ENCODE measurements at places on chromosomes 13 and 19.
A peak's percentile ranks its signal among the peaks of the same experiment; 100 is the strongest.

DNA sequence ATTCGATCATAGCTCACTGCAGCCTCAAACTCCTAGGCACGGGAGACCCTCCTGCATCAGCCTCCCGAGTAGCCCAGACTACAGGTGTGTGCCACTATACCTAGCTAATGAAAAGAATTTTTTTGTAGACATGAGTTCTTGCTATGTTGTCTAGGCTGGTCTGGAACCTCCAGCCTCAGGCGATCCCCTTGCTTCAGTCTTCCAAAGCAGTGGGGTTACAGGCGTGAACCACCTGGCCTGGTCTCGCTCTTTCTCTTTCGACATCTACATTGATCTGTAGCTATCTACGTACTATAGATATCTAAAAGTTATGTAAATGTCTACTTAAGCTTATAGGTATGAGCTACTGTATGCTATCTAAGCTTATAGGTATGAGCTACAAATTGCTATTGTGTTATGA, 32.4 kb downstream of the NUMBL start:
- no peak for DNase-seq

DNA sequence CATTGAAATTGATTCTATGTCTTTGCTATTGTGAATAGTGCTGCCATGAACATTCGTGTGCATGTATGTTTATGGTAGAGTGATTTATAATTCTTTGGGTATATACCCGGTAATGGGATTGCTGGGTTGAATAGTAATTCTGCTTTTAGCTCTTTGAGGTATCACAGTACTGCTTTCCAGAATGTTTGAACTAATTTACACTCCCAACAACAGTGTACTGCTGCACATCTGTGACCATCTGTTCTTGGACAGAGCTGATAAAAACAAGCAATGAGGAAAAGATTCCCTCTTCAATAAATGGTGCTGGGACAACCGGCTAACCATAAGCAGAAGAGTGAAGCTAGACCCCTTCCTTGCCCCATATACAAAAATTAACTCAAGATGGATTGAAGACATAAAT, 231.0 kb downstream of the MYO16 start:
- no peak for DNase-seq

DNA sequence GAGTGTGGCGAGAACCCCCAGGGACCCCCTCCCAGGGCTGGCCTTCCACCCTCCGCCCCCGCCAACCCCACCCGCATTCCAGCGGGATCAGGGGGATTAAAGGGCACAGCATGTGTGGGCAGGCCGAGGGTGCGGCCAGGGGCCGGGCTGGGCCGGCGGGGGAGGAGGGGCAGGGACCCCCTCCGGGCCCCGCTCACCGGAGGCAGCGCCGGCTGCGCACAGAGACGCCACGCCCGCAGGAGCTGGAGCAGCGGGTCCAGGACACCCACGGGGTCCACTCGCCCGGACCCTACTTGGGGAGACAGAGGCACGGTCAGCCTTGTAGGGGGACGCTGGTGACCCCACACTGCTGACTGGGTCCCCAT, 2.4 kb downstream of the ADAMTSL5 start:
- DNase-seq, result no peak

GRCh38 chr19:7637374-7638256, 705 bp downstream of the STXBP2 start:
- DNase-seq, result peak; percentile 47

- DNase-seq, result no peak
Measured at GRCh38 chr19:49775742-49776370, 9.1 kb downstream of the AP2A1 start.

DNA sequence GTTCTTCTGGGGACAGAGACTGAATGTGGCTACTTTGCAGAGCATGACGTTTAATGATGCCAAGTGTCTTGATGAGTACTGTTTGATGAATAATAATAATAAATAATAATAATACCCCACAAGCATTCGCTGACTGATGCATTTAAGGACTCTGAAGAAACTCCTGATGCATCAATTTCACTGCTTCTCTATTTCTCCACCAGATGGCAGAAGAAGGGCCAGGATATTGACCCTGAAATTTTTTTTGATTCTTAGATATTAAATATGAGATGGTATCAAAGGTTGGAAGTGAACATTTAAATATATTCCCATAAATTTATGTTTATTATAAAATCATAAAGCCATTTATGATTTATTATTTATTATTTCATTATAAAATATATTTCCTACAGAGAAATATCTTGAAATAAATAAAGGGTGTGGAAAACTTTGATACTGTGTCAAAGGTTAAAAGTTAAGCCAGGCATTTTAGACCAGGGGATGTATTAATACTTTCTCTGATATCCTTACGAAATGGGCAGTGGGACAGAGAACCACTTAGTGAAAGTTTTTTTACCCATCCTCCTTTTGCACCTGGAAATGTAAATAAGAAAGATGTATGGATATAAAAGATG, 170.9 kb downstream of the LACC1 start:
- no peak for DNase-seq

DNA sequence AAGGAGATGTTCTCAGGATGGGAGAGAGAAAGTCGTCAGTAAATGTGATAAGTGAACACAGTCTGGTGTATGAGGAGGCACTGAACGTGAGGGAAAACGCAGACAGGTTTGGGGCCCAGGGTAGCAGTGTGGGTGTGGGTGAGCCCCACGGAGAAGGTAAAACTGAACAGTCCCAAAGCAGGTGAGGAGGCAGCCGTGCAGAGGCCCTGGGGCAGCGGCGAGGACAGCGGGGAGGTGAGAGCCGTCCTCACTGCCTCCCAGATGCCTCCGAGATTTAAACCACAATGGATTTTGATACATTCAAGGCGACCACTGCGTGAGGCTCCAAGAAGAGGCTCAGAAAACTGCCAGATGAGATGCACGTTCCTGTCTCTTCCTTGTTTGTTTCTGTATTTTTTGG, 14.5 kb upstream of the SHC2 start:
- DNase-seq, result no peak

DNA sequence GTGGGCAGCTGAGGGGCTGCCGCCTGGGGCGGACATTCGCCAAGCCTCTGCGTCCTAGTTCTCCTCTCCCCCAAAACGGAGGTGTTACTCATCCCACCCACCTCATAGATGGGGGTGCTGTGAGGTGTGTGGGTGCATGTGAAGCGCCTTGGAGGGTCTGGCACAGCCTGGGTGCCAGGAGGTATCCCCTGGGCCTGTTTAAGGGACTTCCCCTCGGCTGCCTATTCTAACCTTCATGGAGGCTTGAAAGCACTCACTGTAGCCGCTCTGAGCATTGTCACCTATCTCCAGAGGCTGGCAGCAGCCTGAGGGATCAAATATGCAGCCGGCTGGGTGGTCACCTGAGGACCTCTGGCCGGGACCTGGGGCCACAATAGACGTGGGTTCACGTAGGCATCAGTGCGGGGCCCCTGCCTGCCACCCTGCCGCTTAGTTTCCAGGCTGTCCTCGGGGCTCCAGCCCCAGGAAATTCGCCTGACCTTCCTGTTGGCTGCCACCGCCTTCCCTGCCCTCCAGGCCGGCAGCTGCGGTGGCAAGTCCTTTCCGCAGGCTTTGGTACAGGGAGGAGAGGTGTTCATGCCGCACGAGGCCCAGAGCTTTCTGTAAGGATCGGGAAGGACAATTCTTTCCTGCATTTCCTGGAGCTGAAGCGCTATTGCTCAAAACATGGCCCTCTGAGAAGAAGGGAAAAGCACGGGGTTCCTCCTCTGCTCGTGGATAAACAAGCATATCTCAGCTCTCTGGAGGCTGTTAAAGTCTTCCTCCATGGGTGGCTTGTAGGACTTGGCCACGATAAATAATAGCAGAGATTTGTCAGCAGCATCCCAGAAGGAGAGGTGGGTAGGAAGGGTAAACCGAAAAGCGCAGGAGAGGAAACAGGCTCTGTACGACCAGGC, 4.6 kb downstream of the COL4A2 start:
- DNase-seq, result peak; percentile 16

DNA sequence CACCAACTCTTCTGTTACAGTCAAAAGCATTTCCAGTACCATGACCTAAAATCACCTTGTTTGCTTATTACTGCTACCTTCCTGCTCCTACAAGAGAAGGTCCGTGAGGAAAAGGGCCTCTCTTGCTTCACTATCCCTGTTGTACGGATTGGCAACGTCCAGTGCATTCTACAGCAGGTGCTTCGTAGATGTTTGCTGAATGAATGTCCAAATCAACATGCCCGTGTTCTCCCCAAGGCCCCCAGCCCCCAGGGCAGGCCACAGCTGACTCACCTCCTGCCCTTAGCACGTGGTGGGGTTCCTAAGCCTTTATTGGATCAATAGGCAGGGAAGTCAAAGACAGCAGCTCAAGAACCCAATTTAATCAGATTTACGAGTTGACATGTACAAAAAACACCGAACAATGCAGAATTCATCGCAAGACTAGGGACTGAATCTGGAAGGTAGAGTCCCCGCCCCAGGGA, 5.5 kb upstream of the NAPA start:
- no peak for DNase-seq

GRCh38 chr13:26653310-26653709, 95.8 kb downstream of the WASF3 start:
- DNase-seq, result no peak

- DNase-seq, result no peak
Measured at GRCh38 chr19:47049307-47049700, 880 bp upstream of the TMEM160 start.

DNA sequence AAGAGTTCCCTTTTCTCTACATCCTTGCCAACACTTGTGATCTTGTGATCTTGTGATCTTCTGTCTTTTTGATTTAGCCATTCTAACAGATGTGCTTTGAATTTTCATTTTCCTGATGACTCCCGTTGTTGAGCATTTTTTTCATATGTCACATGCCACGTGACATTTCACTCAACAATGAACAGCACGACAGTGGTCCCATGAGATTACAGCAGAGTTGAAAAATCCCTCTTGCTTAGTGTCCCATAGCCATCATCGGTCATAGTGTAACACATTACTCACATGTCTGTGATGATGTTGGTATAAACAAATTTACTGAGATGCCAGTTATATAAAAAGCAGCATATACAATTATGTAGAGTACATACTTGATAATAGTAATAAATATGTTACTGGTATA, 256.1 kb upstream of the OBI1 start:
- DNase-seq, result no peak

- no peak for DNase-seq
Measured at GRCh38 chr13:100394005-100394695, 194.4 kb downstream of the GGACT start.

- DNase-seq, result no peak
Measured at GRCh38 chr13:40790154-40790616, 774 bp downstream of the SLC25A15 start.

DNA sequence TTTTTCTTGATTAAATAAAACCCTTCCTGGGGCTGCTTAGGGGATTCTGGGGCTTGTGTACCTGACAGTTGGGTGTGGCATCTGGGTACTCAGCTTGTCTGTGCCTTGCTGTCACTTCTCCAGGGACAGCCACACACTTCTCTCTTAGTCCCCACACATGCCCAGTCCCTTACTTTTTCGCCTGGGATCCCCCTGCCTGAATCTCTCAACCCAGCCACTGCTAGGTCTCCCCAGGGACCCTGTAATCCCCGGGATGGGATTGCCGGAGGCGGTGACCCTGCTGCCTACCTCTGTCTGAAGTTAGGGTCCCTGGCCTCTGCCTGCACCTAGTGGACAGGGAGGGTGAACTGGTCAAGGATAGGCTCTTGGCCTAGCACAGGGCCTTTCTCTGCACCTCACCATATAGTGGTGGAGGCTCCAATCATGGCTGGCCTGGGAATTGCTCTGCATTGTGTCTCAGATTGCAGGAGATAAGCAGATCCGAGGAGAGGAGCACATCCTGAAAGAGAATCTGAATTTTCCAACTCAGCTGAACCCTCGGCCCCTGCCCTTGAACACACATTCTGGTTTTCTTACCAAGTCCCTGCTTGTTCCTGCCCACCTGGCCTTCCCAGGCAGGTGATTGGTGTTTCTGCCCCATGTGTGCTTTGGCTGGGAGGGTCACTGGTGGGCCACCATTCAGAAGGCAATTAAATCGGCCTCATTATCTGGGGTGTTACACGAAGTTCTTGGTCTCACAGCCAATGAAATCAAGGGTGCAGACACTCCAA, 8.7 kb upstream of the ZNF492 start:
- no peak for DNase-seq

GRCh38 chr19:58566989-58567388, 6.1 kb downstream of the MZF1 start:
- no peak for DNase-seq

GRCh38 chr13:78607409-78608251, 4.3 kb upstream of the POU4F1 start:
- no peak for DNase-seq

GRCh38 chr19:14004619-14005348, 1.3 kb downstream of the RFX1 start:
- no peak for DNase-seq

GRCh38 chr13:40969169-40969901, 49.8 kb downstream of the ELF1 start:
- DNase-seq, result no peak

DNA sequence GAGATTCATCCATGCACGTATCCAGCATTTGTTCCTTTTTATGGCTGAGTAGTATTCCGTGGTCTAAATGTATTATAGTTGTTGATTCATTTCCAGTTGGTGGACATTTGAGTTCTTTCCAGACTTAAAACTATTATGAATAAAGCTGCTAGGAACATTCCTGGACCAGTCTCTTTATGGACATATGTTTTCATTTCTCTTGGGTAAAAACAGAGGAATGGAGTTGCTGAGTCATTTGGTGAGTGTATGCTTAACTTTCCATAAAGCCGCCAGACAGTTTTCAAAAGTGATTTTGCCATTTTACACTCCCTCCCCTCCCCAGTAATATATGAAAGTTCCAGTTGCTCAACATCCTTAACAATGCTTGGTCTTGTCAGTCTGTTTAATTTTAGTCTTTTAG, 116.4 kb downstream of the TSHZ3 start:
- no peak for DNase-seq

DNA sequence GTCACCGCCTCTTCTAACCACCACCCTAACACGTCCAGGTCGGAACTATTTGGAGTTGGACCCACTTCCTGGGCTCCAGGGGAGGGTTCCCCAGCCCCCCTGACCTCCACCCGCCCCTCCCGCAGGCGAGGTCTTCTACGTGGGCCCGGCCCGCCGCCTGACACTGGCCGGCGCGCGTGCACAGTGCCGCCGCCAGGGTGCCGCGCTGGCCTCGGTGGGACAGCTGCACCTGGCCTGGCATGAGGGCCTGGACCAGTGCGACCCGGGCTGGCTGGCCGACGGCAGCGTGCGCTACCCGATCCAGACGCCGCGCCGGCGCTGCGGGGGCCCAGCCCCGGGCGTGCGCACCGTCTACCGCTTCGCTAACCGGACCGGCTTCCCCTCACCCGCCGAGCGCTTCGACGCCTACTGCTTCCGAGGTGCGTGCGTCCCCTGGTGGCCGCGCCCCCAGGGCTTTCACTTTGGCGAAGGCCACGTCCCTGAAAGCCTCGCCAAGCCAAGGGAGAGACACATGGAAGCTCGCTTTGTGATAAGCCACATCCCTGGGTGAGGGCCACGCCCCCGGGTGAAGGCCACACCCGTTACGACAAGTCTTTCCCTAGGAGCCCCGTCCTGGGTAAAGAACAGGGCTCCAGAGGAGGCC, 13.2 kb downstream of the NCAN start:
- peak; percentile 60 for DNase-seq

- DNase-seq, result no peak
Measured at GRCh38 chr13:109794095-109794494, 7.7 kb upstream of the IRS2 start.

Data from femur (tissue), 1 donor.